Forelimb muscle (tissue), 1 donor: ENCODE measurements at places on chromosomes 7 and 10. TPM values are rescaled to one million over a fixed set of nuclear protein-coding genes. Genes with fewer than 3 reads are reported as not detected.

Gene CALHM3
- polyA plus RNA-seq: not detected

GRCh38 chr7:69982197-69982596 lies 383.9 kb downstream of the AUTS2 start:
- DNase-seq: no peak

Gene SORCS3
- polyA plus RNA-seq: not detected

Gene PRPS1L1
- polyA plus RNA-seq: not detected

Gene SLC16A12
- polyA plus RNA-seq: 1.2 TPM
